ENCODE measurements at places on chromosomes 13 and 19.

DNA sequence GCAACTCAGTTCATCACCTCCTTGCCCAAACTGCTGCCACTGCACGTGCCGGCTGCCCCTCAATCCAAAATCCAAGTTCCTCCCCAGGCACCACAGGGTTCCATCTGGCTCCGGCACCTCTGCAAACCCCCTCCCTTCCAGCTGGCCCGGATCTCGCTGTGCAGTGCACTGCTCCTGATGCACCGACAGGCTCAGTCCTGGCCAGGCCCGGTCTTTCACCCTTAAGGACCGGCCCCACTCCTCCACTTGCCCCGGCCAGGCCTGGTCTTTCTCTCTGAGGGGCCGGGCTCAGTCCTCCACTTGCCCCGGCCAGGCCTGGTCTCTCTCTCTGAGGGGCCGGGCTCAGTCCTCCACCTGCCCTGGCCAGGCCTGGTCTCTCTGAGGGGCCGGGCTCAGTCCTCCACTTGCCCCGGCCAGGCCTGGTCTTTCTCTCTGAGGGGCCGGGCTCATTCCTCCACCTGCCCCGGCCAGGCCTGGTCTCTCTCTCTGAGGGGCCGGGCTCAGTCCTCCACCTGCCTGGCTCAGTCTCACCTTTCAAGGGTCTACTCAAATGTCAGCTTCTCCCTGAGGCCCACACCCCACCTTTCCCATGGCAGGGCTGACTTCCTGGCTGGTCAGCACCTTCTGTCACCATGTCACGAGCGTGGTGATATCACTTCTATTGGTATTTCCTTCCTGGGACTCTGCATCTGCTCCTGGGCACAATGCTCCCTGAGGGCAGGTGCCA is 6.9 kb downstream of the ZNF787 start:
- no peak for DNase-seq

- DNase-seq: no peak
Measured at GRCh38 chr13:94234738-94235137, 244.7 kb downstream of the DCT start.

- peak; percentile 83 for DNase-seq
Measured at GRCh38 chr19:2475018-2475701, 767 bp upstream of the GADD45B start.

DNA sequence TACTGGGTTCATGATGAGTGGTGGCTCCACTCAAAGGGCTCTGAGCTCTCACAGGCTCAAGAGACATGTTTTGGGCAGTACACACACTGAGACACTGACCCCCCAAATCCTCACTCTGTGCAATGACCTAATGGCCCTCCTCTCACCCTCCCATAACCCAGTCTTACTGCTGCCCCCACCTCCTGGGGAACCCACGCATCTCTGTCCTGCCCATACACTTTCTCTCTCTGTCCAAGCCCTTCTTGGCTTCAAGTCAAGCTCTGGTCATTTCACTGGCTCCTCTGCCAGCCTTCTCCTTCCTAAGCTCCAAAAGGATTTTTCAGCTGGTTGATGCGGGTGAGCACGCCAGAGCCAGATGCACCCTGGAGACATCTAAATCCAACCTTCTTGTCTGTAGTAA is 187.9 kb upstream of the TSHZ3 start:
- no peak for DNase-seq

DNA sequence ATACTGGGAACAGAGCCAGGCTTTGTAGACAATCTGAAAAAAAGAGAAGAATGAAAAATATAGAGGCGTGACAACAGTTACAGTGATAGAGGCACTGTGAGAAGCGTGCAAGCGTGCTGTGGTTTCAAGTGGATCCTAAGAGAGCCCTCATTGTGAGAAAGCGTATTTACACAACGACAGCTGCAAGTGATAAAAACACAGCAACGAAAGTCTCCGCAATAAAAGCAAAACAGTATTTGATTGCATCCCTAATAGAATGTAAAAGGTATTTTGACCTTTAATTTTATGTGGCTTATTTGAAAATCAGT is 642.7 kb upstream of the ARGLU1 start:
- no peak for DNase-seq

GRCh38 chr13:100129605-100130004 is 40.7 kb downstream of the PCCA start:
- DNase-seq: peak; percentile 72

DNA sequence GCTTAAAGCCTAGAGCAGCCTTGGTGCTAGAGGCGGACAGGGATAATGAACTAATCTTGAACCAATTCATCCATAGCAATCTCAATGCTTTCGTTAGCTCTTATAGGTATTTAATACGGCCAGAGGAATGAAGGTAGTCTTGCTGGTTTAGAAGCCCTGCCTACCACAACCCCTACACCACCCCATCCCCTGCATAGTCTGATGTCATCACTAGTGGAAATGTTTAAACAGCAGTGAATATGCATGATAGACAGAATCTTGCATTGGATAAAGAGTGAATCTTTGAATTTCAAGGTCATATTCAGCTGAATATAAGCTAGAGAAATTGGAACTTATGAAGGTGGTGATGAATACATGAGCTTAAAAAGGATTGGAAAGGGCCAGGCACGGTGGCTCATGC is 321.9 kb downstream of the ITGBL1 start:
- DNase-seq: no peak

DNA sequence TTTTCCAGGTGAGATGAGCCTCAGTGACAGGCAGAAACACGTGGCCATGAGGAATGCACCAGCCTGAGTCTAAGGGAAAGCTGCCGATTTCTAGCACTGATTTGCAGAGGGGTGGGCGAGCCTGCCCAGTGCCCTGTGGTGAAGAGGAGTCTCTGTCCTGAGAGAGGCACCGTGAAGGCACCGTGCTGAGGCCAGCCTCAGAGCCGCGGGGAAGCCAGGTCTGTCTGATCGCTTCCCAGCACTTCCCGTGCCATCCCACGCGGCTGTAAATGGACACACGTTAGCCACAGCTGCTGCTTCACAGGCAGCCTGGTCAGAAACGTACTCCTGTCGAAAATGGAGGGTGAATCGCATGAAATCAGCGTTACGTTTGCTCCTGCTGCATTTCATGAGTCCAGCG is 79.8 kb downstream of the ATP11A start:
- no peak for DNase-seq

DNA sequence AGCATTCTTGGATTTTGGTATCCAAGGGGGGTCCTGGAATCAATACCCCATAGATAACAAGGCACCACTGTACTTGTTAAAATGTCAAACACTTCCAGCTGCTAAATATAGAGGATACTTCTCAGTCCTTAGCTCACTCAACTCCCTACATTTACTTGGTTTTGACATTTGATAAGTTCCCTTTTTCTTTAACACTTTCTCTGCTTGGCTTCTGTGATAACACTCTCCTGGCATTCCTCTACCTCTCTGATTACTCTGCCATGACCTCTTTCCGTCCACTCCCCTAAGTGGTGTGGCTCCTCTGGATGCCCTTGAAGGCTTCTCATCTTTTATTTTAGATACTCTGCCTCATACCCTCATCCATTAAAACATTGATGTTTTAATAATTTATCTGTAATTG is 65.2 kb downstream of the MICU2 start:
- no peak for DNase-seq

GRCh38 chr19:29524201-29524911 is 1.4 kb upstream of the VSTM2B start:
- DNase-seq: no peak

DNA sequence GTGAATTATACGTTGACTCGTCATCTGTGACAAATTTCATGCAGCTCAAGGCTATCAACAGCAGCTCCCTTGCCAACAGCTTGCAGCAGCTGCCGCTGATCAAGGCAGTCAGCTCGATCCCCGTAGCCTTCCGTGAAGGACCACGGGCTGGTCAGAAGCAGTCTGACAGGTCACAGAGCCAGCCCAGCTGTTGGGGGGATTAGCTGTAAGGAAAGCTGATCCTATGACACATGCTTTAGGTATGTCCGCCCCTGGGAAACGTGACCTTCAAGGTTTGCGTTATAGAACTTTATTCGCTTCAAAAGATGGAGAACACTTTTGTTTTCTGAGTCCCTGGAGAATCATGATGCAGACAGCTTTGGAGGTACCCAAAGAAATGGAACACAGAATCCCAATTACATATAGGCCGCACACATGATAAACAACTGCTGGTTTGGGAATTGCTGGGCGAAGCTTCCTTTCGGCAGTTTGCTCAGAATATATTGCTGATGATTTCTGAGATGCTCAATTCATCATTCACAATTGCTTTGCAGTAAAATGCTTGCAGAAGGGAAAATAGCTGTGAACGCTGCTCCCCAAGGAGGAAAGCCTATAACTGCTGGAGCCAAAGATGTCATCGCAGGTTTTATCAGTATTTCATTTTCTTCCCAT is 62.6 kb upstream of the USP29 start:
- DNase-seq: no peak

DNA sequence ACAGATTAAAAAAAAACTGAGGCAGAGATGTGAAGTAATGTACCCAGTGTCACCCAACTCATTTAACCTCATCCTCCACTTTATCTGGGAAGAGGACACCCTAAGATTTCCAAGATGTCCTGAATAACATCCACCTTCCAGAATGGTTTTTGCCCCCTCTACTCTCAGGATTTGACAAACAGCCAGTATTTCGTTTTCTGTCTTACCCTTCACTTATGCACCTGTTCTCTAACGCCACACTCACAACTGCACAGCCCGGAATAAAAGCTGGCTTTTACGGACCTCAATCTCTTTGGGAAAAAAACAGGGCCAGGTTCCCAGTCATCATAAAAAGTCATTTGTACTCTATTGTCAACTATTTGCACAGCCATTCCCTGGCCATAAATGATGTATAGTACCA is 21.2 kb upstream of the CEACAM6 start:
- no peak for DNase-seq

- no peak for DNase-seq
Measured at GRCh38 chr19:6772866-6773322, 386 bp downstream of the VAV1 start.

GRCh38 chr13:112807653-112808376 is 118.0 kb downstream of the ATP11A start:
- no peak for DNase-seq

DNA sequence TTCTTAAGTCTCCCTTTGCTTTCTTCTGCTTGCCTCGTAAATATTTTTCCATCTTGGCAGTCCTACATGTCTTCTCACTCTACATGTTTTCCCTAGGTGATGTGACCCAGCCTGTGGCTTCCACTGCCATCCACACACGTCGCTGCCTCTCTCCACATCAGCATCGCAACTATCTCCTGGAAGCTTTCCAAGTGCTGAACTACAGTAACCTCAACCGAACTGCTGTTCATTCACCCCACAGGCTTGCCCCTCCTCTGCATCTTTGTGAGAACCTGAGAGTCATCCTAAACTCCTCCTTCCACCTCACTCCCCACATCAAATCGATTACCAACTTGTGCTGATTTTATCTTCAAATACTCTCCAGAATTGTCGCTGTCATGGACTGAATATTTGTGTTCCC is 41.2 kb upstream of the USPL1 start:
- DNase-seq: no peak

- no peak for DNase-seq
Measured at GRCh38 chr13:30312904-30313303, 5.6 kb upstream of the KATNAL1 start.

Measured in GM12865 (cell line).